ENCODE measurements at places on chromosomes 11 and 22. TPM values are rescaled to one million over a fixed set of nuclear protein-coding genes. Genes with fewer than 3 reads are reported as not detected.

NEFH gene
- total RNA-seq = 0.08 TPM

GRCh38 chr22:16932577-16932976 is 75.4 kb downstream of the GAB4 start:
- no peak overlapping the region for H3K27ac ChIP-seq
- H3K4me3 ChIP-seq = no peak overlapping the region
- no peaks in the 10 kb centered on the region for H3K4me1 ChIP-seq
- DNase-seq = no peak
- H3K27me3 ChIP-seq = no peaks in the 10 kb centered on the region

- no peaks in the 10 kb centered on the region for H3K36me3 ChIP-seq
- H3K27ac ChIP-seq = no peak overlapping the region
- no peak overlapping the region for H3K4me3 ChIP-seq
- H3K4me1 ChIP-seq = no peaks in the 10 kb centered on the region
- H3K27me3 ChIP-seq = peaks cover 5% of the 10 kb centered on the region
Measured at GRCh38 chr11:109939166-109939810, 153.9 kb upstream of the ZC3H12C start.

DNA sequence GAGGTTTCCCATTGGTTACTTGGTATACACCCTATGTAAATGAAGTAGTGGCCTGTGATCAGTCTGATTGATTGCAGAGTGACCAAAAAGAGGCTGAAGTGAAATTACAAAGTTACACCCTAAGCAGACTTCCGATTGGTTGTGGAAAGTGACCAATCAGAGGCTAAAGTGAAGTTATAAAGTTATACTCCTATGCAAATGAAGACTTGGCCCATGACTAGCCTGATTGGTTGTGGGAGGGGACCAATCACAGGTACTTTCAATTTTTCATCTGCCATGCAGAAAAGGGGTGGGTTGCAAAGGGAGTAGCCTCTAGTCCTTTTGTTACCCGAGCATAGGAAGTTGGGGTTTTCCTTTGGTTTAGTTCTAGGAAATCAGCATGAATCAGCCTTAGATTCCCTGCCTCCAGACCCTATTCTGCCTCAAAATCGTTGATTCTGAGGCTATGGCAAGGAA is 18.1 kb upstream of the CSTF3 start:
- no peak for DNase-seq
- H3K27ac ChIP-seq = no peak overlapping the region
- peaks cover 9% of the 10 kb centered on the region for H3K4me1 ChIP-seq
- H3K36me3 ChIP-seq = no peaks in the 10 kb centered on the region
- no peaks in the 10 kb centered on the region for H3K27me3 ChIP-seq
- H3K4me3 ChIP-seq = no peak overlapping the region

GRCh38 chr11:13966013-13966412 is 3.5 kb downstream of the SPON1 start:
- H3K36me3 ChIP-seq = no peaks in the 10 kb centered on the region
- H3K4me1 ChIP-seq = peaks cover 52% of the 10 kb centered on the region
- DNase-seq = no peak
- peaks cover 24% of the 10 kb centered on the region for H3K27me3 ChIP-seq

Data from hepatocyte (in vitro differentiated cells).